ENCODE measurements at places on chromosomes 2 and 18. TPM values are rescaled to one million over a fixed set of nuclear protein-coding genes. Genes with fewer than 3 reads are reported as not detected.

IL1F10 gene
- not detected for total RNA-seq

SMPD4 gene
- 9.0 TPM for total RNA-seq

FHOD3 gene
- total RNA-seq: 46.9 TPM

REG3A gene
- not detected for total RNA-seq

SERPINB12 gene
- not detected for total RNA-seq

SALL3 gene
- 5.3 TPM for total RNA-seq

CHRNA1 gene
- total RNA-seq: not detected

LGALSL gene
- 66.9 TPM for total RNA-seq

GPC1 gene
- total RNA-seq: 38.7 TPM

POTEJ gene
- total RNA-seq: not detected

SULT1C4 gene
- total RNA-seq: 4.5 TPM

SF3B6 gene
- total RNA-seq: 125 TPM

FSHR gene
- not detected for total RNA-seq

CYS1 gene
- 0.82 TPM for total RNA-seq

DLX2 gene
- 2.9 TPM for total RNA-seq

KYNU gene
- total RNA-seq: under 0.01 TPM

APCDD1 gene
- 10.6 TPM for total RNA-seq

GNAL gene
- 92.9 TPM for total RNA-seq

RUFY4 gene
- not detected for total RNA-seq

BOLL gene
- not detected for total RNA-seq

KHK gene
- 4.9 TPM for total RNA-seq

IHH gene
- total RNA-seq: 0.41 TPM

PCBP1 gene
- total RNA-seq: 30.6 TPM

NEU2 gene
- not detected for total RNA-seq

ADGRF3 gene
- total RNA-seq: under 0.01 TPM

TET3 gene
- 15.9 TPM for total RNA-seq

Data from frontal cortex (tissue), 4 donors.